Cardiac fibroblast (primary cell): ENCODE measurements at places on chromosomes 12 and 14.
A peak's percentile ranks its signal among the peaks of the same experiment; 100 is the strongest.

GRCh38 chr12:69527506-69528272 is 57.5 kb downstream of the FRS2 start:
- DNase-seq = peak; percentile 76

- no peak for DNase-seq
Observed at GRCh38 chr12:41174602-41175001, 13.5 kb upstream of the PDZRN4 start.

GRCh38 chr12:108231109-108231905 is 102.2 kb downstream of the WSCD2 start:
- no peak for DNase-seq

DNA sequence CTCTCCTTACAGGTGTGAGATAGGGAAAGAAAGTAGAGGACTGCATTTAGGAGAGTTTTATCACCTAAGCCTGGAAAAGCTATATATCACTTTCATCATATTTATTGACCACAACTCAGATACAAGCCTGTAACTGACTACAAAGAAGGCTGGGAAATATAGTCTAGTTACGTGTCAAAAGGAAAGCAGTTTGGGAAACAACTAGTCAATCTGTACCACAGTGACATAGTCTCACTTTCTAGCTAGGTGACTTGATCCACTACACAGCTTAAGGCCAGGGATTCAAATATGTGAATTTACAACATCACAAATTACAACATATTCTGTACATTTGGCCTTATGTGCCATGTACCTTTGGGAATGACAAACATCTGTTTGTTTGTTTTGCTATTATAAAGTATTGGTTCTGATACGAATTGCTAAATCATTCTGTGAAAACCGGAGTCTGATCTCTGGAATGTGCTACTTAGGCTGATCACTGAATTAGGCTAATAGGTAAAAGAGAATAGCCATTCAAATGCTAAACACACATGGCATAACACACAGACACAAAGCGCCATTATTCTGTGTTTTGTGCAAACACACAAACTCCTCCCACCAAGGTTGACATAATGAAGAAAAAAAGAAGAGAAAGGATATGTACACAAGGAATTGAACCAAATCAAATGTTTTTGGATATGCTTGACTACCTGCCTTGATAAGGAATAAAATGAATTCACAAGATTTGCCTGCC is 279.8 kb downstream of the DUSP6 start:
- no peak for DNase-seq

GRCh38 chr14:103045371-103045869 is 11.9 kb downstream of the CDC42BPB start:
- no peak for DNase-seq

DNA sequence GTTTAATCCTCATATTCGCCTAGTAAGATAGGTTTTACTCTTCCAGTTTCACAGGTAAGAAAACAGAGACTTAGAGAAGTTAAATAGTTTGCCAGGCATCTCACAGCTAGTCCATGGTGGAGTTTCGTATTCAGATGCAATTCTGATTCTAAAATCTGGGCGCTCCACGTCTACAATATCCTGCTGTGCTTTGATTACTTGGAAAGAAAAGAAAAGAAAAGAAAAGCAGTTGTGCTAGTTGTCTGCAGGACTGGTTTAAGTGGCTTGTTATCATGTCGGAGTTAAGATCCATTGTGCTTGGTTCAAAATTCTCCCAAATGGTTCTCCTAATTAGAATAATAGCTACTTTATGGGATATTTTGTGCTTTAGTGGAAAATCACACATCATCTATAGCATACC is 18.6 kb downstream of the AKAP3 start:
- DNase-seq = no peak

- no peak for DNase-seq
Observed at GRCh38 chr12:77592836-77593235, 237.9 kb upstream of the NAV3 start.

- DNase-seq = no peak
Observed at GRCh38 chr14:44151130-44151820, 355.8 kb downstream of the FSCB start.

GRCh38 chr14:95958105-95958504 is 81.1 kb upstream of the C14orf132 start:
- no peak for DNase-seq

DNA sequence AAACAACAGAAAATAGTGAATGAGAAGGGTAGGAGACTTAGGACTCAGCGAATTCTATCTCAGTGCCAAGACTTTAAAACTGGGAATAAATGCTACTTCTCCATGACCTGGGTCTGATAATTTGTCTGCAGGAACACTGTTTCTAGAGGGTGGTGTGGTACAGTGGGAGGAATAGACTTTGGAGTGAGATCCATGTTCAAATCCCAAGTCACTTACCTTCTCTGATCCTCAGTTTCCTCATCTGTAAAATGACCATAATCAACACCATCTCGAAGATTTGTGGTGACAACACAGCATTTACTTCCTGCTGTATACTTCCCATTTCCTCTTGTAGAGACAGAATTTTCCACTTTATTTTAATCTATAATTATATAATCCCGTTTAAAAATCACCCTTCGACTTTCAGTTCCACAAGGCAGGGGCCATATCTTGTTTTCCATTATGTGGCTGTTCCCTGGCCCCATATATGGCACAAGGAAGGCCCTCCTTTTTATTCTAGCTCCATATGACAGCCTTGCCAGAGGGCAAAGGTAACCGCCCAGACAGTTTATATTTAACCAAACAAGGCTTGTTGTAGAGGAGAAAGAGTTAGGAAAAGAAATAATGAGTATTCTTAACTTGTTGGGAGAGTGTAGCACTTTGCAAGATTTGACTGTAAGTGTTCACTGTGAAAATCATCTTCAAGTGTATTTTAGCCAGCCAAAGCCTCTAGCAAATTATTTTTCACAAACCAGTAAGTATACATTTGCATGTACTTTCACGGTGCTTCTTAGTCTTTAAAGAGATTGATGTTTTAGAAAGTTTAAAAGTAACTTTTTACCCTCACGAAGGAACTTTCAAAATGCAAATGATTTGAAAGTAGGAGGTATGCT is 243.1 kb downstream of the AKAP6 start:
- DNase-seq = no peak

- DNase-seq = no peak
Observed at GRCh38 chr12:69464428-69464827, 5.8 kb upstream of the FRS2 start.

GRCh38 chr14:39232554-39233415 is 930 bp upstream of the MIA2 start:
- DNase-seq = peak; percentile 86

DNA sequence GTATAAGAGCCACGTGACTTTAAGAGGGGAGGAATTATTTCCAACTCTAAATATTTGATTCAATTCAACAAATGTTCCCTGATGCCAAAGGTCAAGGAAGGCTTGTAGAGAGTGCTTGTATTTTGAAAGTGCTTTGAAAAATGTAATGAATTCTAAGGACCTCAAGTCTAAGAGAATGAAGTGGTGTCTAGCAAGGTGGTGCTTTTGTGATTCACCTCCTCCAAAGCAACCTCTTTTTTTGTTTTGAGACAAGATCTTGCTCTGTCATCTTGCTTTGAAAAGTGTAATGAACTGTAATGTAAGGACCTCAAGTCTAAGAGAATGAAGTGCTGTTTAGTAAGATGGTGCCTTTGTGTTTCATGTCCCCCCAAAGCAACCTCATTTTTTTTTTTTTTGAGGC is 13.7 kb downstream of the AK7 start:
- no peak for DNase-seq

DNA sequence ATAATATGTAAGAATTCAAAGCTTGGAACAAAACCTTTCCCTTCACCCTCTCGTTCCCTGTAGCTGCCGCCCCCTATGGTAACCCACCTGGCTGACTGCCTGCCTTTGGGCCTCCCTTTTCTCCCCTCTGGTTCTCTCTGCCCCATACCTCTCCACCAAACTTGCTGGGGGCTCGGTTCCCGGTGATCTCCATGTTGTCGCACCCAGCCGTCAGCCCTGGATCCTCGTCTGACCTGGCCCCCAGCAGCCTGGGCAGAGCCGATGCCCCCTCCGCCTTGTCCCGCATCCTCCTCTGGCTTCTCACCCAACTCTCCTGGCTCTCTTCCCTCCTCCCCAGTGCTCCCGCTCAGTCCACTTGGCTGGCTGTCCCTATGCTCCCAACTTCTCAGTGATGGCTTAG is 4.5 kb downstream of the CYP46A1 start:
- DNase-seq = no peak

DNA sequence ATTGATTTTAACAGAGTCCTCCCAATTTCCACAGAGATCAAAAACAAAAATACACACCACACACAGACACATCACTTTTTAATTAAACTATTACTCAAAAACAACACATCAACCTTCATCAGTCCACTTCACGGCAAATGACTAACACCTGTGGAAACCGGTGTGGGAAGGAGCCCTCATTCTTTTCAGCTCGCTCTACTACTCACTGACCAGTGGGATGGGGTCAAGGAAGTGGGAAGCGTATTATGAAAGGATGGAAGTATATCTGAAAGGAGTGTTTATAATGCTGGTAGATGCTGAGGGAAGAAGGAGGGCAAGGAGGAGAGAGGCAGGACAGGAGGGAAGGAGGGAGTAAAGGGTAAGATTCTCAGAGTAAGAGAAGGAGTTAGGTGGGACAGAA is 156.5 kb downstream of the EPS8 start:
- peak; percentile 55 for DNase-seq

GRCh38 chr14:53285821-53286220 is 132.7 kb upstream of the DDHD1 start:
- DNase-seq = peak; percentile 24

GRCh38 chr12:70619471-70620152 is 17.6 kb downstream of the PTPRB start:
- no peak for DNase-seq

DNA sequence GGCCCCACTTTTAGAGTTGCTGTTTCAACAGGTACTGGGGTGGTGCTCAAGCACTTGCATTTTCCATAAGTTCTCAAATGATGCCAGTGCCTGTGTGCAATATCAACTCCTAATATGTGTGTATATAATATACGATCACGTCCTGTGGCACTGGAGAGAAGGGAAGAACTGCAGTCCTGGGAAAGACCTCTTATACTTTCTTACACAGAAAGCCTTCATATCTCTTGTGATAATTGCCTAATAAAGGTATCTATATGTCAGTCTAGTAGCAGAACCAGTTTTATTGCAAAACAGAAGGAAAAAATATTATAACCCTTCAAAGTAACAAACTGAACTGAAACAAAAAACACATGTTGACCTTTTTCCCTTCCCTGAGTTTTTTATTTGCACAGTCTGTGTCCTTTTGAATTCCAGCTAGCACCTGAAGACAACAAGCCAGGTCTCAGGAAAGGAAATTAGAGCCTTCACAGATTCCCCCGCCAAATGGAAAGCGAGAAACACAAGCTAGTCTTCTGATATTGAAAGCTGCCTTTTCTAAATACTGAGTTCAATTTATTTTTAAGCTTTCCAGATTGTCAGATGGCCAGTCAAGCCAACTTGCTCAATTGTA is 44.4 kb downstream of the IGF1 start:
- no peak for DNase-seq

DNA sequence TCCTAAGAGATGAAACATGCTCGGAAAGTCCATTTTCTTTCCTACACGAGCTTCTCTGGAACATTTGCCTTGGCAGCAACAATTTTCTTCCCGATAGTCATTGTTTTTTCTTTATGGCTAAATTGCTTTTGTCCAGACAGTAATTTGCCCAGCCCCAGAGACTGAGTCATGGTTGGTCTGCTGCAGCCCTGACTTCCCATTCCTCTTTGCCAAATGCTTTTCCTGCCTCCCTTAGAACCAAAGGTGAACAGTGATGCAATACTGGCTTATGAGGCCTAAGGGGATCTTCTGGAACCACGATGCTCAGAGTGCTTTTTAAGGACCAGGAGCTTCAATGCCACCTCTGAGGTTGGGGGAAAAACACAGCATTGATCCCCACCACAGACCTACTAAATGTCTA is 1599.6 kb upstream of the TMEM132C start:
- DNase-seq = peak; percentile 66

GRCh38 chr14:101490771-101491170 is 70.5 kb upstream of the DIO3 start:
- DNase-seq = no peak

- peak; percentile 87 for DNase-seq
Observed at GRCh38 chr12:58537278-58537677, 383.0 kb downstream of the LRIG3 start.

- DNase-seq = no peak
Observed at GRCh38 chr12:102415515-102415914, 64.8 kb downstream of the IGF1 start.

GRCh38 chr12:16555630-16556029 is 50.3 kb downstream of the LMO3 start:
- peak; percentile 88 for DNase-seq

GRCh38 chr14:22626590-22626989 is 17.6 kb downstream of the OR6J1 start:
- no peak for DNase-seq

DNA sequence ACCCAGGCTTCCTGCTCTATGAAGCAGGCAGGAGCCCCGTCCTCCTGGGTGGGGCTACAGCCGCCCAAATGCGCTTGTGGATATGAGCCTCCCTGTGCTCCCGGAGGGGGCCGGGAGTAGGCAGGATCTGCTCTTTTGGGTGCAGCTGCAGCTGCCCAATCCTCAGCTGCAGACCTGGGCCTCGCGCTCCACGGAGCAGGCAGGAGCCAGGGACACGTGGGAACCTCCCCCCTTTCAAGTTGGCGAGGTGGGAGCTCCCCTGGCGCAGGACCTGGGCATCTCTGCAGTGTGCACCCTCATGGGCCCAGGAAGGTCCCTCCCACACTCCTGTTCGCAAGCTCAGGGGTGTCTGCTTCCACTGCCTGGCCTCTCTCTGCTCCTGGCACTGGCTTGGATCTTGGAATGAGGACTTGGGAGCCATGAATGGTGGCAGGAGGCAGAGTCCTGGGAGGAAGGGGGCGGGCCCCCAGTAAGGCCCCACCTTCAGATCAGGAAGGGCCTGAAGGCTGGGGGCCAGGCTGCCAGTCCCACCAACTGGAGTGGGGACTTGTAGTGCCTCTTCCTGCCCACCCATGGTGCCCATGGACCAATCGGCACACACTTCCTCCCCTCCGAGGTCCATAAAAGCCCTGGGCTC is 61.3 kb downstream of the KLRG1 start:
- DNase-seq = no peak

DNA sequence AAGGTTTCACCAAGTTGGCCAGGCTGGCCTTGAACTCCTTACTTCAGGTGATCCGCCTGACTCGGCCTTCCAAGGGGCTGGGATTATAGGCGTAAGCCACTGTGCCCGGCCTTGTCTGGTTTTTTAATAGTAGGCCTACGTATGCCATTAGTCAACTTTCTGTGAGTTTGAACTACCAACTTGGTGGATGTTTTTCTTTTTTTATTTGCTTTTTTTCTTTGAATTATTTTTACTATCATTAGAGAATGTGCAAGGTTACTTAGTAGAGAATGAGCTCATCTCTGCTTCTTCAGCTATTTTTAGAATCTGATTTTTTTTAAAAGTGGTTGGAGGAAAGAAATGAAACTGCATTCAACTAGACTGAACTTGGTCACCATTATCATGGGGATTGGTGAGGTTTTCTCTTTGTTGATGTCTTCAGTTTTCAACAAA is 51.4 kb downstream of the HMGA2 start:
- DNase-seq = peak; percentile 51
